Jurkat, Clone E6-1 (cell line): ENCODE measurements at places on chromosomes 6 and 20.

- DNase-seq: no peak
Observed at GRCh38 chr6:25387911-25388310, 108.7 kb downstream of the CARMIL1 start.

GRCh38 chr6:125257351-125257750, 44.4 kb downstream of the HDDC2 start:
- DNase-seq: no peak

- no peak for DNase-seq
Observed at GRCh38 chr6:1941534-1941933, 303.9 kb downstream of the GMDS start.

- peak; percentile 97 for DNase-seq
Observed at GRCh38 chr6:26240157-26241032, 124.6 kb upstream of the BTN3A2 start.

- DNase-seq: no peak
Observed at GRCh38 chr20:18585134-18585533, 2.7 kb upstream of the DTD1 start.

DNA sequence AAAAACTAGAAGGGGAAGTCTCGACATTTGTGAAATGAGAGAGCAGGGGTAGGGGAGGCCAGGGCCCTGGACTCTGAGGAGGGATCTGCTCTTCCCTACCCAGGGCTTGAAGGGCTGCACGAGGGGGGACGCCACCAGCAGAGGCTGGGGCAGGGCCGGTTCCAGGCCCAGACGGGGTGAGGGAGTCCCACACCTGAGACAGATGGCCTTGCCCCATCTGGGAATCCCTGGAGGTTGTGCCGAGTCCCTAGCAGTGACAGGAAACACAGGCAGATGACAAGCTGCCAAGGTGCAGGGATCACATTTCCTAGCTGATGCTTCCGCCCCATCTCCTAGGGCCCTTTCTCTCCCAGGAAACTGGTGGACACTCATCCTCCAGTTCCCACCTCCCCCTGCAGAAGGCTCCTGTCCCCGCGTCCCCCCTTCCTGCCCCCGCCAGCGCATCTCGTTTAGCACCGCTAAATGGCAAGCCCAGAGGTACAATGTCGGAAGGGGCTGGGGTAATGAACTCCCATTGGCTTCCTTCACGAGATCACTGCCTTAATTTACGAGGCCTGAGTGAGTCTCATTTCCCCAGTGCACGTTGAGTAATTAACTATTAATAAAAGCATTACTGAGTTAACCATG, 35.2 kb upstream of the CDH22 start:
- no peak for DNase-seq

DNA sequence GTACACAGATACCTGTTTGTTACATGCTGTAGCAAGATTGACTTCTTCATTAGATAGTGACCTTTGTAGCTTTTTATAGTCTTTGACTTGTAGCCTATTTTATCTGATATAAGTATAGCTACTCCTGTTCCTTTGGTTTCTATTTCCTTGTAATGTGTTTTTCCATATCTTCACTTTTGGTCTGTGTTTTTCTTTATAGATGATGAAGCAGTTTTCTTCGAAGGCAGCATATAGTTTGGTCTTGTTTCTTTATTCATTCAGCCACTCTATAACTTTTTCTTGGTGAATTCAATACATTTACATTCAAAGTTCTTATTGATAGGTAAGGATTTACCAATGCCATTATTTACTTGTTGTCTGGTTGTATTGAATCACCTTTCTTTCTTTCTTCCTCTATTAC, 1357.3 kb upstream of the EYS start:
- no peak for DNase-seq

- no peak for DNase-seq
Observed at GRCh38 chr20:33883164-33883563, 72.0 kb downstream of the CHMP4B start.

DNA sequence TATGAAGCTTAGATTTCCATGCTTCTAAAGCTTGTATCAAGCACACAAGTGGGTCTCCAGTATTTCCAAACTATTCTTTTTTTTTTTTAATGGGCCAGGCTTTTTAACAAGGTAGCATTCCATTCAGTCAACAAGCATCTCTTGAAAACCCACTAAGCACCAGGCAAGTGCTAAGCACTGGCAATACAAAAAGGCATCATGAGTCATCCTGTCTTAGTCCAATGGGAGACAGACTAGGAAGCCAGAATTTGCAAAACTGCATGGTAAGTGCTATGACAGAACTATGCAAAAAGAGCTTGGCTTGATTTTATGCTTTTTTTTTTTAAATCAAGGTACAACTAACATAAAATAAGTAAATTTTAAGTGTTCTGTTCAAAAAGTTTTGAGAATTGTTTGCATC, 109.3 kb upstream of the DST start:
- DNase-seq: no peak

DNA sequence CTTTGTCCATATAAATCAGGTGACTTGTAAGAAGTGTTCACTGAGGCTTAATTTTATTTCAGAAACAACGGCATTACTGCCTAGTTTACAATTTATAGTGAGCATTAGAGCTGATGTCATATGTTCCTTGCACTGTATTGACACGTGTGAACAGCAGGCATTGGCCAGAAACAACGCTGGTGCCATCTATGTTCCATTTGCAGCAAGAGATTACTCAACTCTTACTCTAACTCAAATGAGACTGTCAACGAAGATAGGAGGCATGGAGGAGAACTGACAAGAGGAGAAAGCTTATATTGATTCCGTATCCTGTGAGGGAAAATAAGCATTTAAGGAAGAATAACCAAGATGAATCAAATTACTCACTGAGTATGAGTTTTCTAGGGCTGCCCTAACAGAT, 48.4 kb downstream of the MTFR2 start:
- no peak for DNase-seq

DNA sequence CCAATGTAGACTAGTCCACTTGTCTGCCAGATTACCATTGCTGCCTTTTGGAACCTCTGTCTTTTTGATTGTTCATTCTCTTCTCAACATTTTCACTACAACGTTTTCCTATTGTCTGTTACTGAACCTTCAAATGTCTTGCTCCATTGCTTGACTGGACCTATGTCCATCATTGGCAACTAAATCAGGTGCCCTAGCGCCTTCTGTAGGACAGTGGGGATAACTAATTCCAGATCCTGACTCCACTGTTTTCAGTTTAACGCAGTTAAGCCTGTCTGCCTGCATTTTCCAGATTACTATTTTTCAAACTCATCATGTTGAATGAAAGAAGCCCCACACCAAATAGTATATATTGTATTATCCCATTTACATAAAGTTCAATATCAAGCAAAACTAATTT, 433.6 kb downstream of the RNF144B start:
- DNase-seq: no peak

- DNase-seq: no peak
Observed at GRCh38 chr6:160036790-160037206, 67.9 kb downstream of the IGF2R start.

DNA sequence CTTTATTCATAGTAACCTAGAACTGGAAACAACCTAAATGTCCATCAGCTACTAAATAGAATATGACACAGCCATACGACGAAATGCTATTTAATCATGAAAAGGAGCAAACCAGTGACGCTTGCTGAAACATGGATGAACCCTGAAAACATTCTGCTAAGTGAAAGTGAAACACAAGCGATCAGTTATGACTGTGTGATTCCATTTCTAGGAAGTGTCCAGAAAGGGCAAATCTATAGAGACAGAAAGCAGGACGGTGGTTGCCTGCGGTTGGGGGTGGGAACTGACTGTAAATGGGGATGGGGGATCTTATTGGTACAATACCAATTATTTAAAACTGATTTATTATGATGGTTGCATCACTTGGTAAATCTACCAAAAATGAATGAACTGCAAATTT, 126.8 kb downstream of the IPCEF1 start:
- no peak for DNase-seq

GRCh38 chr20:62546606-62547005, 70.8 kb upstream of the GATA5 start:
- DNase-seq: no peak

- DNase-seq: no peak
Observed at GRCh38 chr20:25360631-25361286, 29.9 kb downstream of the ABHD12 start.

DNA sequence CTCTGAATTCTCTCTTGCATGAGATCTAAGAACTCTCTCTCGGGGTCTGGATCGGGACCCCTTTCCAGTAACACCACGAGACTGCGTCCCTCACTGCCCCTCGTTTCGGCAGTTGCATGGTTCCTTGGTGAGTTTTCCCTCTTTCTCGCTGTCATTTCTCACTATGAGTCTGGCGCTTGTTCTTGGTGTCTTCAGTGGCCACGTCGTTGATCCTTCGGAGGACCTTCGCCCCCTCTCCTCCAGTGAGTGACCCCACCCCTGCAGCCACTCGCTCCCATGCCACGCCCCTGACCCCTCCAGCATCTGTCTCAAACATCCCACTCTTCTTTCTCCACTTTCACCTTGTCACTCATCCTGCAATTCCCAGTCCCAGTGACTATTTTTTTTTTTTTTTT, 23.0 kb downstream of the SYNJ2 start:
- no peak for DNase-seq

- no peak for DNase-seq
Observed at GRCh38 chr20:515696-516095, 27.9 kb downstream of the CSNK2A1 start.

- DNase-seq: no peak
Observed at GRCh38 chr6:87706187-87706966, 4.3 kb upstream of the AKIRIN2 start.

DNA sequence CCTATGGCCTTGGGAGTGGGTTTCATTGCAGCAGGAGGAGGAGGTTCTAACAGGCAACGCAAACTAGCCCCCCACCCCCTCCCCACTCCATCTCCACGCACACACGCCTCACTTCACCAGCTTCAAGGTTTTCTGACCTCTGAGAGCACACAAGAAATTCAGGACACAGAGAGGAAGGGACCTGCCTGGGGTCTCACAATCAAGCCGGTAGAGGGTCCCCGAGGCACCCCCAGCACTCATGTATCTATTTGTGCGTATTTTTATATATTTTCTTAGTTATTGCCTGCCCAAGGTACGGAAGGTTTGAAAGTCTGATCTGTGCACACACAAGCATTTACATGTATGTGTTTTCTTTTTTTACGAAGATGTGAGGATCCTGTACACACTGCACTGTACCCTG, 16.9 kb downstream of the MDFI start:
- no peak for DNase-seq

DNA sequence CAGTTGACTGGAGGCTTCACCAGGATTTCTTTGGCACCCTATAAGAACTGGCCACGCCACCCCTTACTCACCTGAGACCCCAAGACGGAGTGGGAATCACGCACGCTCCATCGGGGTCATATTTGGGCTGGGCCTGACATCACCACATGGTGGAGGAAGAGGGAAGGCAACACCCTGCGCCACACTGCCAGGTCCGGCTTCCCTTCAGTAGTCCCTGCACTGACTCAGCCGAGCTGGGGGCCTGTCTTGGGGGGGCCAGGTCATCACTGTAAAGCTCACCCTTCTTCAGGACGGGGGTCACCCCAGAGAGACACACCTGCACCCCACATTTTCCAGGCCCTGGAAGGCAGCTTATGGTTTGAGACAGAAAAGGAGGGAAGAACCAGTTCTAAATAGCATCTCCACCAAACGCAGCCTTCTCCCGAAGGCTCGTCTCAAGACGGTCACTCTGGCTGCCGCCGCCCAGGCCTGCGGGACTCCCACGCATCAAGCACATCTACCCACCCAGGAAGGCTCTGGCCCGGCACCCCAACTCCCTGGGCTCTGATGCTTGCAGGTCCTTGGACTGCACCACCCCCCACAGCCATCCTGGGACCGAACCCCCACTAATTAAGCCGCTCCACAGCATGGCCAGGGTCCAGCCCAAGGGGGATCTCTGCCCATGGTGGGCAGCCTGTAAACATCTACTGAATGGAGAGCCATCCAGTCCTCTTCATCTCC, 51.8 kb downstream of the GINS1 start:
- DNase-seq: no peak

- DNase-seq: no peak
Observed at GRCh38 chr6:154509421-154510143, 903 bp downstream of the CNKSR3 start.

GRCh38 chr6:68689910-68690309, 54.8 kb downstream of the ADGRB3 start:
- DNase-seq: no peak

GRCh38 chr6:21436625-21437024, 156.9 kb upstream of the SOX4 start:
- no peak for DNase-seq

- no peak for DNase-seq
Observed at GRCh38 chr20:57211908-57212533, 54.4 kb downstream of the BMP7 start.

- no peak for DNase-seq
Observed at GRCh38 chr20:46713957-46714834, 4.7 kb downstream of the SLC2A10 start.

DNA sequence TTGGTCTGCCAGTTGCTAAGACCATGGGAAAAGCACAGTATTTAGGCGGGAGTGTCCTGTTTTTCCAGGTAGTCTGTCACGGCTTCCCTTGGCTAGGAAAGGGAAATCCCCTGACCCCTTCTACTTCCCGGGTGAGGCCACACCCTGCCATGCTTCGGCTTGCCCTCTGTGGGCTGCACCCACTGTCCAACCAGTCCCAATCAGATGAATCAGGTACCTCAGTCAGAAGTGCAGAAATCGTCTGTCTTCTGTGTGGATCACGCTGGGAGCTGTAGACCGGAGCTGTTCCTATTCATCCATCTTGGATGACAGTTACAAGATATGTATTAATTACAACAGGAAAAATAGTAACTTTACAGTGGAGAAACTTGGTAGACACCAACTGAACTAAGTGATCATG, 188.2 kb downstream of the TPBG start:
- DNase-seq: no peak

- DNase-seq: no peak
Observed at GRCh38 chr20:46791722-46792416, 82.4 kb downstream of the SLC2A10 start.

DNA sequence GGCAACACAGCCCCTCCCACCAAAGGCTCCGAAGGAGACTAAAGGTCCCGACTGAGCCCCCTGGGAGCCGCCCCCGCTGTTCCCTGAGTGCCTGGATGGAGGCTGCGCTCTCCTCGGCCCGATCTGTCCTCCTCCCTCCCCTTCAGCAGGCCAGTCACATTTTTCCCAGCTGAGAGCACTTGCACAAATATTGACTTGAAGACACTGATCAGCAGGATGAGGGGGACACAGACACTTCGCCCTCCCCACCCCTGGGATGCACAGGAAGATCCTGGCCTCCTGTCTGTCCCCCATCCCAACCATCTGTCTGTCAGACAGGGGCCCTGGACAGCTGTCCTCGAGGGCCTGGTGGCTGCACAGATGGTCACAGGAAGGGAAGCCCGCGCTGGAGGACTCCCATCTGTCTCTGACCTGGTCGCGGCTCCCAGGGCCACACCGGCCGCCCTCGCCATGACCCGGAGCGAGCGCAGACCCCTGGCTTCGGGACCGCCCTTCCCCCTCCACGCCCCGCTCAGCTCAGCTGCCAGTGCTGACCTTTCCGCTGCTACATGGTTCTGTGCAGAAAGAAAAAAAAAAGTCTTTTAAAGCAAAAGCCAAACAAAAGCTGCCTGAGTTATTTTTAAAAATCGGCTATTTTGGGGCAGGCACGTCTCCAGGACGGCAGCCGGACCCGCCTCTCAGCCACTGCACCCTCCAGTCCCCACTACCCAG, 11.1 kb downstream of the LAMA5 start:
- no peak for DNase-seq

GRCh38 chr6:132813173-132813856, 1.1 kb upstream of the RPS12 start:
- DNase-seq: peak; percentile 43

GRCh38 chr6:36581716-36582115, 12.4 kb upstream of the SRSF3 start:
- DNase-seq: no peak
